ENCODE measurements at places on chromosomes 1 and 21.

GRCh38 chr1:17190010-17190995 is 14.6 kb upstream of the PADI1 start:
- DNase-seq = peak; percentile 8

DNA sequence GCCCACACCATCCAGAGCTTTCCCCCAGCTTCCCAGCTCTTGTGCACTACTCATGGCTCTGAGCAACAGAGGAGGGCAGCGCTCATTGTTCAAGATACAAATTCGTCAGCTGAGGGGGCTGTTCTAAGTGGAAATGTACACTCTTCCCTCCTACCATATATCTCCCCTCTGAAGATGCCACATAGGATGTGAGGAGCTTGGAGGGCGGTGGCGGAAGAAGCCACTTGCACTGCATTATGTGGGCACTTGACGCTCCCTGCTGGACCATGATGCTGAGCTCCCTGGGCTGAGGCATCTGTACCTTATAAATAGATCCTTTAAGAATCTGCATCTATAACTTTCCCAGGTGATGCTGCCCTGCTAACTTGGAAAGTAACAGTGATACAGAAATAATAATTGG is 477.6 kb upstream of the DEPDC1 start:
- DNase-seq = no peak

DNA sequence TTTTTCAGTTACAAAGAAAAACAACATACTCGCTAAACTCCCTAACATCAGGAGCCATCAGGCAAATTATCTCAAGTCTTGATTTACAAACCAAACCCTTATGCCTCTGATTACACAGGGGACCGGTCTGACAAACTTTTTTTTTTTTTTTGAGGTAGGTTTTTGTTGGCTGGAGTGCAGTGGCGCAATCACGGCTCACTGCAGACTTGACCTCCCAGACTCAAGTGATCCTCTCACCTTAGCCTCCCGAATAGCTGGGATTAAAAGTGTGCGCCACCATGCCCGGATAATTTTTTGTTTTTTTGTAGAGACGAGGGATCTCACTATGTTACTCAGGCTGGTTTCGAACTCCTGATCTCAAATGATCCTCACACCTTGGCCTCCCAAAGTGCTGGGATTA is 3.8 kb upstream of the MIIP start:
- DNase-seq = no peak

- no peak for DNase-seq
These were observed 836.5 kb upstream of the CXADR start for GRCh38 chr21:16676391-16676790.

GRCh38 chr1:78171736-78172590 is 126.2 kb downstream of the GIPC2 start:
- DNase-seq = no peak

DNA sequence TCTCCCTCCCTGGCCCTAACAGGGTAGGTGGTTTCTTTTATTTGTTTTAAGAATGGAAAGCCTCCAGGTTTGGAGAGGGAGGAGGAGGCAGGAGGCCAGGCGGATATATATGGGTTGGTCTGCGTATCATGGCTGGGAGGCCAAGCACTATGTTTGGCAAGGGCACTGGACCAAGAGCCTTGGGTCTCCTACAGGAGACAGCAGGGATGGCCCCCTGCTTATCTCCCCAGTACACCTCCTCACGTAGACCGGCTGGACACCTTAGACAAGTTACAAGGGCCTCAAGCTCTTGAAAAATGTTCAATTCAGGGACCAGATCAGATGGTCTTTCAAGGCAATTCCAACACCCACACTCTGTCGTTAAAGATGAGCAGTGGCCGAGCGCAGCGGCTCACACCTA is 10.9 kb downstream of the SLC41A1 start:
- DNase-seq = no peak

- no peak for DNase-seq
These were observed 15.7 kb downstream of the TCEA3 start for GRCh38 chr1:23408797-23409290.
